ENCODE measurements at places on chromosomes 16 and 17.

DNA sequence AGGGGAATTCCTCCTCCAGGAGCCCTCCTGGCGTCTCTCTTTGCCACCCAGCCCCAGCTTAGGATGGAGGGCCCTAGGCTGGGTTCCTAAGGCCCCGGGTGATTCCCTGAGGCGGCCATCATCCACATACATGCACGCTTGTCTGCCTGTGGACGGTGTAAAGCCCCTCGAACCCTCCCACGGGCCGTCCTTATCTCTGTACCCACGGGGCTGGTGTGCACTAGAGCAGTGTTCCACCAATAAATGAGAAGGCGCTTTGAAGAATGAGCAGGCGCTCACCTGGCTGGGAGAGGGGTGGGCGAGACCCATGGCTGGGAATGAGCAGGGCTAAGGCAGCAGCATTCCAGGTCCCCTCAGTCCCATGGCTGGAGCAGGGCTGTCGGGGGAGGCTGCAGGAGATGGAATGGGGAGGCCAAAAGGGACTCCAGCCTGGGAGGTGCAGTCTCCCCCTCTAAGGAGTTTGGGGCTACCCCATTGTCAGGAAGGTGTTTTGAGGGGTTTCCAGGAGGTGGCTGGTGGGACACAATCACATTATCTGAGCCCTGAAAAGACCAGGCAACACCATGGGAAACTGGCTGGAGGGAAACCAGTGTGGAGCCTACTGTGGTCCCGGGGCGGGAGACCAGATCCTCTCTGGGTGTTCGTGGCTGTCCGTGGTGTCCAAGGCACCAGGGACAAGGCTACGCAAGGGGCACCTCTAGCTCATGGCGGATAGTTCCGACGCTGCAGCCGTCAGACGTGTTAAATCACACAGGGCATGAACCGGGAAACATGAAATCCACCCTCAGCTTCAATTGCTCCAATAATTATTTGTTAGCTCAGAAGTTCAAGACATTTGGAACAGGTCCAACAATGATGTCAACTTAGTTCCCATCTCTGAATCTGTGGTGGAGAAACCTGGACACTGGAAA is 87.5 kb upstream of the DNAH17 start:
- no peak for DNase-seq

DNA sequence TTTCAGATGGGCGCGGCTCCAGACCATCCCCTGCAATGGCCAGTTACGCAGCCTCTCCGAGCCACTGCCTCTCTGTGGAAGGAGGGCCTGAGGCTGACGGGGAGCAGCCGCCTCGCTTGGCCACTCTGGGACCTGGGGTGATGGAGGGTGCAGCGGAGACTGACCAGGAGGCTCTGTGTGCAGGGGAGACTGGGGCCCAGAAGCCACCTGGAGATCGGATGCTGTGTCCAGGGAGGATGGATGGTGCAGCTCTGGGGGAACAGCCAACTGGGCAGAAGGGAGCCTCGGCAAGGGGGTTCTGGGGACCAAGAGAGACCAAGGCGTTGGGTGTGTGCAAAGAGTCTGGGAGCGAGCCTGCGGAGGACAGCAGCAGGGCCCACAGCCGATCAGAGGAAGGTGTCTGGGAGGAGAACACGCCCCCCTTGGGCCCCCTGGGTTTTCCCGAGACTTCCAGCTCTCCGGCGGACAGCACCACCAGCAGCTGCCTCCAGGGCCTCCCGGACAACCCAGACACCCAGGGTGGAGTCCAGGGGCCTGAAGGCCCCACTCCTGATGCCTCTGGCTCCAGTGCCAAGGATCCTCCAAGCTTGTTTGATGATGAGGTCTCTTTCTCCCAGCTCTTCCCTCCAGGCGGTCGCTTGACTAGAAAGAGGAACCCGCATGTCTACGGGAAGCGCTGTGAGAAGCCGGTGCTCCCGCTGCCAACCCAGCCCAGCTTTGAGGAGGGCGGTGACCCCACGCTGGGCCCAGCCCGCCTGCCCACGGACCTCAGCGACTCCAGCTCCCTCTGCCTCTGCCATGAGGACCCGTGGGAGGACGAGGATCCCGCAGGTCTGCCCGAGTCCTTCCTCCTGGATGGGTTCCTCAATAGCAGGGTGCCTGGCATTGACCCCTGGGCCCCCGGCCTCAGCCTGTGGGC is 17.4 kb upstream of the ZFPM1 start:
- no peak for DNase-seq

- DNase-seq, result no peak
These were observed 286.6 kb upstream of the CCL2 start for GRCh38 chr17:33968350-33969044.

- DNase-seq, result no peak
These were observed 16.8 kb upstream of the SUZ12 start for GRCh38 chr17:31919802-31920525.
